ENCODE measurements at places on chromosomes 7 and 10. TPM values are rescaled to one million over a fixed set of nuclear protein-coding genes. Genes with fewer than 3 reads are reported as not detected.
A peak's percentile ranks its signal among the peaks of the same experiment; 100 is the strongest.

MEOX2 gene
- total RNA-seq: not detected

C10orf105 gene
- 0.16 TPM for total RNA-seq

PLEKHS1 gene
- total RNA-seq: not detected

GARIN1A gene
- not detected for total RNA-seq

TBXAS1 gene
- 2.1 TPM for total RNA-seq

PRSS1 gene
- total RNA-seq: not detected

FKBP6 gene
- total RNA-seq: not detected

ASAH2 gene
- total RNA-seq: 1.8 TPM

MYO1G gene
- total RNA-seq: 403 TPM

GIMAP4 gene
- total RNA-seq: 88.3 TPM

GJC3 gene
- total RNA-seq: 0.41 TPM

DNA sequence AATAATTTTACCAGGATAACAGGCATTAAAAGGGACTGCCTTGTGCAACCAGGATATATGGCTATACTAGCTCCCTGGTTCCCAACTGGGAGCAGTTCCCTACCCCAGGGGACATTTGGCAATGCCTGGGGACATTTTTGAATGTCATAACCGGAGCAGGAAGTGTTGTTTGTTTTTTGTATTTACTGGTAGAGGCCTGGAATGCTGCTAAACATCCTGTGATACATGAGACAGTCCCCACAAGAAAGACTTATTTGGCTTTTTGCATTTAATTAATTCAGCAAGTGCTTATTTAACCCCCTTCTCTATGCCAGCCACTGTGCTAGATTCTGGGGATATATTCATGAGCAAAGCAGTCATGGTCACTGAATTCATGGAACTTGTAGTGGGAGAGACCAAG is 181.2 kb downstream of the BBS9 start:
- no peaks in the 10 kb centered on the region for H3K4me1 ChIP-seq
- peaks cover 16% of the 10 kb centered on the region for H3K36me3 ChIP-seq
- no peak overlapping the region for H3K4me3 ChIP-seq
- no peak for DNase-seq

DNA sequence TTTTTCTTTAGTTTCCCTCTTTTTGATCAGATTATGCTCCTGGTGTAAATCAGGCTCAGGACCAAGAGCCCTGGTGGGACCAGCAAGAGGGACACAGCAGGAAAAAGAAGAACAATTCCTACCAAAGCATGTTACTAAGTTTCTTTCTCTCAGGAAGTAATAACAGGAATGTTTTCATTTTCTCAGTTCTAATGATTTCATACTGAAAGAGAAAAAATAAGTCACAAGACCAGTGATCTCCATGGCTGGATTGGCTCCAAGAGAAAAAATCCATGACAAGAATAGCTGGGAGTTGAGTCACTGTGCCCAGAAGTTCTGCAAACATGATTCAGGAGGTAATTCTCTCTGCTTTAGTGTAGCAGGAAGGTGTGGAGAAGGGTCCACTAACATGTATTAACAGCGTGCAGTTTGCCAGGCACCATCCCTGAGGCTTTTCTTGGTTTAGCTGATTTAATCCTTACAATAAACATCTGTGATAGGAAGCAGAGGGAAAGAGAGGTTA is 23.8 kb upstream of the IFIT2 start:
- H3K4me3 ChIP-seq: no peak overlapping the region

- H3K4me3 ChIP-seq: no peak overlapping the region
- no peaks in the 10 kb centered on the region for H3K27me3 ChIP-seq
- H3K27ac ChIP-seq: no peak overlapping the region
- DNase-seq: no peak
These were observed 222.2 kb upstream of the SH2B2 start for GRCh38 chr7:102064361-102065025.

DNA sequence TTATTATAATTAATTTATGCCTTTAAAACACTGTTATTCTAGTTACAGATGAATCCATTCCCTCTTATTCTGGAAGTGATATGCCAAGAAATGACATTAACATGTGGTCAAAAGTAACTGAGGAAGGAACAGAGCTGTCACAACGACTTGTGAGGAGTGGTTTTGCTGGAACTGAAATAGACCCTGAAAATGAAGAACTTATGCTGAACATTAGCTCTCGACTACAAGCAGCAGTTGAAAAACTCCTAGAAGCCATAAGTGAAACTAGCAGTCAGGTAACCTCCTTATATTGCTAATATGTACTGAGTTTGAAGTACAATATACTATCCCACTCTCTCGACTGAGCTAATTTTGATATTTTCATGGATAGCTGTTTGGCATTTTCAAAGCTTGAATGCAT is 81.6 kb downstream of the CYP51A1 start:
- H3K4me1 ChIP-seq: peaks cover 6% of the 10 kb centered on the region
- H3K36me3 ChIP-seq: peaks cover 19% of the 10 kb centered on the region
- H3K27ac ChIP-seq: no peak overlapping the region
- no peak for DNase-seq

GRCh38 chr7:141874787-141875186 is 33.5 kb upstream of the PRSS37 start:
- H3K4me3 ChIP-seq: no peak overlapping the region
- H3K36me3 ChIP-seq: peaks cover 1% of the 10 kb centered on the region
- H3K27ac ChIP-seq: no peak overlapping the region
- no peak for DNase-seq
- H3K4me1 ChIP-seq: no peaks in the 10 kb centered on the region

GRCh38 chr10:44935201-44935965 is 24.2 kb upstream of the RASSF4 start:
- peaks cover 6% of the 10 kb centered on the region for H3K27me3 ChIP-seq
- H3K36me3 ChIP-seq: no peaks in the 10 kb centered on the region
- H3K4me1 ChIP-seq: peaks cover 6% of the 10 kb centered on the region

- no peak overlapping the region for H3K4me3 ChIP-seq
- DNase-seq: no peak
- no peak overlapping the region for H3K27ac ChIP-seq
- peaks cover 1% of the 10 kb centered on the region for H3K36me3 ChIP-seq
- H3K27me3 ChIP-seq: no peaks in the 10 kb centered on the region
These were observed 89.4 kb downstream of the JAZF1 start for GRCh38 chr7:28091190-28091589.

DNA sequence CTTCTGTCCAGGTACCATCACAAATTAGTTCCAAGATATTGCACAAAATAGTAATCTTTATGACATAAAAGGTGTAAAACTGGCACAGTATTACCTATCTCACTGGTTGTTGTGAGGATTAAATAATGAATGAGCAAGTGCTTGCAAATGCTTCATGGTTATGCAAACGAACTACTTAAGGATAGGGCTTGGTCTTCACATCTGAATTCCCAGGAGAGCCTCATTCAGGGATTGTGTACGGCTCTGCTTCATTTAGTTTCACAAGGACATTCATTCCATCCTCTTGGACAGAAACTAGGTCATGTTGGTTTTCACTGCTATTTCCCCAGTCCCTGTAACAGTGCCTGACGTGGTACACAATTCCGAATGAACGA is 12.1 kb downstream of the ABCA13 start:
- H3K27ac ChIP-seq: no peak overlapping the region
- no peaks in the 10 kb centered on the region for H3K36me3 ChIP-seq
- no peak for DNase-seq
- H3K27me3 ChIP-seq: peaks cover 2% of the 10 kb centered on the region
- no peak overlapping the region for H3K4me3 ChIP-seq

DNA sequence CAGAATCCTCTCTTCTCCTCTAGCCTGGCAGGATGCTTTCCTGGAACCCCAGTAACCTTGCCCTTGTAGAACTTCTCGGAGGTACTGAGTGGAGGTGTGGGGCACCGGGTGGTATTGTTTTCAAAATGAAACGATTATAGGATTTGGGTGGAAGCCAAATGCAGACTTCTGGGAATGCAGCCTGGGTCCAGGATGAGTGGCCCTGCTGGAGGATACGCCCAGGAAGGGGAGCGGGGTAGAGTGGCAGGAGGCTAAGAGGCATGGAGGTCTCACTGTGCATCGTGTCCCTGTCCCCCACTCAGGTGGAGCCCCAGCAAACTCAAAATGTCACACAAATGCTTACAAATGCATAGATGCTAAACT is 109.1 kb upstream of the PPIF start:
- H3K36me3 ChIP-seq: no peaks in the 10 kb centered on the region
- peaks cover 20% of the 10 kb centered on the region for H3K4me1 ChIP-seq
- H3K27ac ChIP-seq: no peak overlapping the region
- DNase-seq: no peak

GRCh38 chr10:69867699-69868558 is 66.2 kb downstream of the COL13A1 start:
- no peak overlapping the region for H3K4me3 ChIP-seq
- H3K4me1 ChIP-seq: no peaks in the 10 kb centered on the region
- DNase-seq: no peak
- no peak overlapping the region for H3K27ac ChIP-seq

DNA sequence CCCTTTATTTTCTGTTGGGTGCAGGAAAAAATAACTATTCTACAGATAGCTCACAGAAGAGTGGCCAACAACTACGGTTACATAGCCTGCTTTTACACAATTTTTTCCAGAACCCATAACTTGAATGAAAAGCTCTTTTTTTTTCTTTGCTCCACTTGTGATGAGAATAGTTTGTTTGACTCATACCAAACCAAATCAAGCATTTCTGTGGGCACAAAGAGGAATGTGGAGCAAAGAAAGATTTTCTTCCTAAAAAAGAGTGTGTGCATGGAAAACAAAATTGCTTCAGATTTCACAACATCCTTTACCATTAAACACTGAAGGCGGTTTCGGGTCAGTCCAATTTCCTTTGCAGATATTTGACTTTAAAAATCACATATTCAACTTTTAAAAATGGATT is 54.8 kb upstream of the RAB11FIP2 start:
- DNase-seq: no peak
- no peak overlapping the region for H3K27ac ChIP-seq
- H3K36me3 ChIP-seq: no peaks in the 10 kb centered on the region
- no peaks in the 10 kb centered on the region for H3K4me1 ChIP-seq
- H3K4me3 ChIP-seq: no peak overlapping the region
- peaks cover 6% of the 10 kb centered on the region for H3K27me3 ChIP-seq

DNA sequence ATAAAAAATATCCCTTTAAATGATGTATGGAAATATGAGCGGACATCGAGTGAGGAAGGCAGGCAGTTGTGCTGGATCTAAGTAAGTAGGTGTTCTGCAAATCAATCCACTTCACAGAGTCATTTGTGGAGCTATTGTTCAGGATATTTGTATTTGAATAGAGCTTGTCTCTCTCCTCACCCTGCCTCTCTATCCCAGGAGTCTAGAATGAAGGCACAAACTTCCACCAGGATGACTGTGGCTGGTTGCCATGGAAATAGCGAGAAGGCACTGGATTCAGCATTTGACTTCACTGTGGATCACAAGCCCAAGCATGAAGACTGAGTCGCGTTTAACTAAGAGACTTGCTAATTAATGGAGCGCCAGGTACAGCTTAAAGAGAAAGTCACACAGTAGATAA is 53.2 kb downstream of the NPY start:
- DNase-seq: no peak
- peaks cover 24% of the 10 kb centered on the region for H3K27me3 ChIP-seq
- no peaks in the 10 kb centered on the region for H3K36me3 ChIP-seq
- no peak overlapping the region for H3K4me3 ChIP-seq
- no peaks in the 10 kb centered on the region for H3K4me1 ChIP-seq
- H3K27ac ChIP-seq: no peak overlapping the region

DNA sequence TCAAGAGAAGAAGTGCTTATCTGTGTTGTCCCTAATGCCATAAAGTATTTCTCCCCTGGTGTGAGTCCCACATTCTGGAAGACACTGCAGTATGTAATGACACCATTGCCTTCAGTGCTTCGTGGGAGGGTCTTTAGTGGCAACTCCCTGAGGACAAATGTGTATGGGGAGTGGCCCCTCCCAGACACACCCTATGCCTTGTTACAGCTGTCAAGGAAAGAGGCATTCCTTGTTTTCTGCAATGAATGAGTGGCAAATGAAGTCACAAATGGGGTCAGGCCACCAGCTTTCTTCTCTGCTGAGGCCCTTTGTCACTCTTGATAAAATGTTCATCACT is 183.2 kb downstream of the FGFR2 start:
- H3K27me3 ChIP-seq: peaks cover 1% of the 10 kb centered on the region
- H3K36me3 ChIP-seq: no peaks in the 10 kb centered on the region
- H3K4me1 ChIP-seq: no peaks in the 10 kb centered on the region
- no peak for DNase-seq
- H3K27ac ChIP-seq: no peak overlapping the region
- H3K4me3 ChIP-seq: no peak overlapping the region

GRCh38 chr10:124097883-124098282 is 4.5 kb upstream of the CHST15 start:
- peaks cover 29% of the 10 kb centered on the region for H3K27me3 ChIP-seq
- no peak overlapping the region for H3K27ac ChIP-seq
- no peaks in the 10 kb centered on the region for H3K36me3 ChIP-seq
- H3K4me1 ChIP-seq: peaks cover 6% of the 10 kb centered on the region

DNA sequence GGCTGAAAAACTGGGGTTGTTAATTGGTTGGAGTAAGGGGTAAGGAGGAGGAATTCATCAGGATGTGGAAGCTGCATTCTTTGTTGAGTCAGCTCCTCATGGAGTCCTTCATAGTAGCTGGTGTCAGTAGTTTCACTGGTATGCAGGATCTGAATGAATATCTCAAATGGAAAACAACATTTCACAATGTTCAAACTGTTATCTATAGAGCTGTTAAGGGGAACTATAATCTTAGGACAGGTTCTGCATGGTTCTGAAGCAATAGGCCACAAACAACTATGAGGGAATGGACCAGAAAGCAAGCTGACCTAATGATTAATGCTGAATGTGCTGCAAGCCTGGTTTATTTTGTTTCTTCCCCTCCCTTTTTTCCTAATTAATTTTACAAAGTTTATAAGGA is 225.8 kb downstream of the IPMK start:
- H3K4me3 ChIP-seq: no peak overlapping the region
- no peaks in the 10 kb centered on the region for H3K36me3 ChIP-seq
- no peak overlapping the region for H3K27ac ChIP-seq
- H3K27me3 ChIP-seq: peaks cover 1% of the 10 kb centered on the region
- DNase-seq: no peak

DNA sequence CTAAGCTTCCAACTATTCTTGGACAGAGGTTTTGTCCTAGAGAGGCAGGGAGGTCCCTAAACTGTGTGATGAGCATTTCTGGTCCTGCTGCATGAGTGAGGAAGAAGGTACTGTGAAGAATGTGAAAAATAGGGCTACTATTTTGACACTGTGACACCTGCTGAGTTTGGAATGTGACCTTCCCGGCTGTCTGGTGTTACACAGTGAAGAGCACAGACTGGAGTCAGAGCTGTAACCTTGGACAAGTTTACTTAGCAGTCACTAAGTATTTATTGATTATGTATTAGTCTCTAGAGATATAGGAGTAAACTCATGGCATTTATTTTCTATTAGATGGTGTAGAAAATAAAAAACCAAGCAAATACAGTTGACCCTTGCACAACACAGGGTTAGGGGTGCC is 12.3 kb downstream of the GOLGA7B start:
- no peak overlapping the region for H3K4me3 ChIP-seq
- peaks cover 15% of the 10 kb centered on the region for H3K4me1 ChIP-seq
- no peaks in the 10 kb centered on the region for H3K36me3 ChIP-seq
- no peak overlapping the region for H3K27ac ChIP-seq
- DNase-seq: no peak

- H3K27ac ChIP-seq: peak overlapping the region; percentile 85
- H3K4me1 ChIP-seq: peaks cover 30% of the 10 kb centered on the region
- H3K4me3 ChIP-seq: no peak overlapping the region
- H3K36me3 ChIP-seq: no peaks in the 10 kb centered on the region
- peaks cover 13% of the 10 kb centered on the region for H3K27me3 ChIP-seq
These were observed 6.9 kb upstream of the HYCC1 start for GRCh38 chr7:23020742-23021401.

- no peak for DNase-seq
- H3K36me3 ChIP-seq: no peaks in the 10 kb centered on the region
- no peak overlapping the region for H3K27ac ChIP-seq
- H3K4me3 ChIP-seq: no peak overlapping the region
These were observed 1.8 kb upstream of the LDB3 start for GRCh38 chr10:86666538-86666937.
